DND-41 (cell line): ENCODE measurements at places on chromosomes 3 and 15.

DNA sequence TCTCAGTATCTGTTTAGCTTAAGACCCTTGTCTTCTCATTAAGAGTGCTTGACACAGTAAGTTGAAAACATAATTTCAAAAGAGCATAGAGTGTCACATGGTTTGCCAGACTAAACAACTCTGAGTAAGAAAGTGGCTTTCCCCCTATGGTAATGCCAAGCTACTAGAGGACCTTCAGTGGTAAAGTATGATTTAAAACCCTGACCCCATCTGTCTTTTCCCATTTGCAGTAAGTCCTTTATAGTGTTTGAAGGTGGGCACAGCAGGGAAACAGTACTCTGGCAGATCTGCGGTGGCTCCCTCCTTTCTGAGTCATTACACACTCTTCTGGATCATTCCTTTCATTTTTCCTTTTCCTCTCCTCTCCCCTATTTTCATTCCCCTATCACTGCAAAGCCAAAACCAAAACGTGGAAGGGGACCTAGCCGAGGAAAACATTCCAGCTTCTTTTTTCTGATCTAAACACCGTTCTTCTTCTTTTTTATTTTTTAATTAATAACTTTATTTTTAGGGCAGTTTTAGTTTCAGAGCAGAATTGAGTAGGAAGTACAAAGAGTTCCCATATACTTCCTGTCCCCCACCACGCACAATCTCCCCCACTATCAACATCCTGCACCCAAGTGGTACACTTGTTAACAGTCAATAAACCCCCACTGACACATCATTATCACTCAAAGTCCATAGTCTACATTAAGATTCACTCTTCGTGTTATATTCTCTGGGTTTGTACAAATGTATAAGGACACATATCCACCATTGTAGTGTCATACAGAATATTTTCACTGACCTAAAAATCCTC, 74.7 kb downstream of the PPARG start:
- peak; percentile 44 for DNase-seq

DNA sequence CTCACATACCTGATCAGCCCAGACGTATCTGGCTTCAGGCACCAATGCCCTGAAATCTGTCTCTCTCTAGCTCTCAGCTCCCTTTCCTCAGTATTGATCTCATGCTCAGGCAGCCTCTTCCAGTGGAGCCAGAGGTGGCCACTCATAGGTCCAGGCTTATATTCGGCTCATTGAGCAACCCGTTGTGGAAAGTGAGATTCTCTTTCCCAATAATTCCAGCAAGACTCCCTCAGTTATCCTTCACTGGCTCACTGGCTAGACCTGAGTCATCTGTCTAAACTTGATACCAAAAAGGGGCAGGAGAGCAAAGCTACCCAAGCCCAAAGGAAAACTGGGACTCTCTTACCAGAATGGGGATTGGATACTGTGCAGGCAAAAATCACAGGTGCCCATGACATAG, 33.4 kb upstream of the FRMD4B start:
- no peak for DNase-seq

- no peak for DNase-seq
Observed at GRCh38 chr15:66133247-66133885, 120.2 kb downstream of the MEGF11 start.

DNA sequence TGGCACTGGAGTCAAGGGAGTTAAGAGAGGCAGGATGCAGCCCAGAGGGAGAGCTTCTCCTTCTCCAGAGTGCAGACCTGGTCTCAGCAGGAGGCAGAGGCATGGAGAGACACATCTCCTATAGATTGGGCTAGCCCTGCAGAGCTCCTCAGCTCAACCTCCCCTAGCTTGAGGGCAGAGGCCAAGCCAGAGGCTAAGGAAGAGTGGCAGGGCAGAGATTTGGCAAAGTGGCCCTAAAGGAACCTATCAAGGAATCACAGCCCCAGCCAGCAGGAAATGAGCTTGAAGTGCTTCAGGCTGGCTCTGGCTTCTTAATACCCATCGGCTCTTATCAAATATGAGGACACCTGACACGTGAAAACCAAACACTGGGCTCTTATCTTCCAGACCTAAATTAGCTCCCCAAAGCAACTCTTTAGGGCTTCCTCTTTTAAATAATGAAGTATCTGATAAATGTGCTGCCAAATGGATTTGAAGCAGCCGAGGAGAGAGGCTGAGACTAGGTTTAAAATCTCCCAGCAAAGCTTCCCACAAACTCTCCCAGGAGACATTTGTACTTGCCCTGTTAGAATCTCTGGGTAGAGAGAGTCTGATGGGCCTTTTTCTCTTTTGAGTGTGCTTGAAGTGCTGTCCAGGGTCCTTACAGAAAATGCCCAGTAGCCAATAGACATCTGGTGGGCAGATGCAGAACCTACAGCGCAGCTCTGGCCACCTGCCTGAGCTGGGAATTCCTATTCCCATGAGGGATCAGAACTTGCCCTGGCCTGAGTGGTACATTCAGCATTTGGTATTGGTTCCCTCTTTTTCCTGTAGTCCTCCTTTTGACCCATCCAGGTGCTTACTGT, 271.4 kb downstream of the CLSTN2 start:
- DNase-seq = no peak

- DNase-seq = no peak
Observed at GRCh38 chr3:58839187-58839586, 172.6 kb upstream of the FAM3D start.

- no peak for DNase-seq
Observed at GRCh38 chr15:93252780-93253179, 163.8 kb upstream of the RGMA start.
